ENCODE measurements at places on chromosomes 13 and 19. TPM values are rescaled to one million over a fixed set of nuclear protein-coding genes. Genes with fewer than 3 reads are reported as not detected.

ZGLP1 gene
- 0.58 TPM for total RNA-seq

PPAN gene
- 30.5 TPM for total RNA-seq

UBE2L5 gene
- not detected for total RNA-seq

FCGBP gene
- not detected for total RNA-seq

TMEM150B gene
- not detected for total RNA-seq

ERICH6B gene
- total RNA-seq = not detected

TMEM221 gene
- not detected for total RNA-seq

SRRM5 gene
- total RNA-seq = not detected

TSEN34 gene
- 135 TPM for total RNA-seq

IL11 gene
- total RNA-seq = 1.8 TPM

ELSPBP1 gene
- not detected for total RNA-seq

KANK2 gene
- 294 TPM for total RNA-seq

C1QTNF9 gene
- total RNA-seq = not detected

PEAK3 gene
- total RNA-seq = not detected

B3GNT8 gene
- total RNA-seq = 2.5 TPM

VSTM2B gene
- not detected for total RNA-seq

ZNF98 gene
- total RNA-seq = not detected

POGLUT2 gene
- 27.1 TPM for total RNA-seq

PTPRH gene
- total RNA-seq = 6.9 TPM

CCDC70 gene
- not detected for total RNA-seq

ONECUT3 gene
- total RNA-seq = not detected

EBPL gene
- 147 TPM for total RNA-seq

TBC1D4 gene
- total RNA-seq = 24.8 TPM

THAP8 gene
- 8.4 TPM for total RNA-seq

FLT3LG gene
- 6.2 TPM for total RNA-seq

UBAC2 gene
- 56.7 TPM for total RNA-seq

CGB2 gene
- not detected for total RNA-seq

LACC1 gene
- total RNA-seq = 6.6 TPM

CEACAM6 gene
- total RNA-seq = not detected

FGF22 gene
- not detected for total RNA-seq

TMEM238 gene
- not detected for total RNA-seq

SH2D3A gene
- 0.18 TPM for total RNA-seq

TSSK6 gene
- 0.35 TPM for total RNA-seq

ZNF431 gene
- 1.4 TPM for total RNA-seq

SOX21 gene
- total RNA-seq = not detected

ZSCAN4 gene
- total RNA-seq = not detected

SHISA7 gene
- not detected for total RNA-seq

CDC42EP5 gene
- 33.2 TPM for total RNA-seq

NLRP11 gene
- not detected for total RNA-seq

HPN gene
- total RNA-seq = not detected

PTGIR gene
- total RNA-seq = 5.0 TPM

CATSPERD gene
- not detected for total RNA-seq

CGB8 gene
- total RNA-seq = not detected

UNC13A gene
- not detected for total RNA-seq

STOML3 gene
- not detected for total RNA-seq

DACT3 gene
- total RNA-seq = 4.0 TPM

TMPRSS9 gene
- total RNA-seq = not detected

ZNF416 gene
- total RNA-seq = 2.5 TPM

ZNF428 gene
- total RNA-seq = 40.1 TPM

APOC4 gene
- not detected for total RNA-seq

EBI3 gene
- not detected for total RNA-seq

ERICH4 gene
- not detected for total RNA-seq

Measured in myometrial cell (primary cell).